Activated CD4-positive, alpha-beta T cell treated with anti-CD3 and anti-CD28 coated beads, Interleukin-2, amount 50 U/mL, for 24 hours (primary cell): ENCODE measurements at places on chromosomes 12 and 14.

DNA sequence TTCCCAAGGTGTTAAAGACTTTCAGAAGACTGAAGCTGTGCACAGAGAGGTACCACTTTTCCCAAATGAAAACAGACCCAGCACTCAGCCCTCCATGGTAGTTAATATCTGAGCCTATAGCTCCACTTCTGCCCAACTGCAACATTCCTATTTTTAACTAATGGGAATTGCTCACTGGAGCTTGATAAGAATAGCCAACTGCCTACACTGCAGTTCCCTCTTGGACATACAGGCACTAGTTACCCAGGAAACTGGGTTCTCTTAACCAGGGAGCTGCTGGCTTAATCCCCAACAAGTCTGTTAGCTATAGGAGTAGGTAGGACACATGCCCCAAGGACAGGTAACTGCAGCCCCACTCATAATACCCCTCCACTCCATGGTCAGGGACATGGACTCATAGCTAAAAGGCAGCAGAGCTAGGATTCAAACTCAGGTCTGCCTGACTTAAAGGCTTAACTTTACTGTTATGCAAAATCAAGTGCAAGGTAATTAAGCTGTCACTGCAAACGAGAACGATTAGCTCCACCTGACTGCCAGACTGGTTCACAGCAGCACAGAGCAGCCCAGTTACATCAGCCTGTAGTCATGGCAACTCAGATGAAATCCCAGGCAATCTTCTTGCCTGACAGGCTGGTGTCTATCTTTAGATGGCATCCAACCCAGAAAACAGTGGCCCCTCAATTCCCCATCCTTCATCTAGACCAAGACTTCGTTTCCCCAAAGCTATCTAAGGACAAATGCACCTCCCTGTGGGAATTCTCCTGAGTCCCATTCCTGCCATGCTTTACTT lies 77.1 kb upstream of the ACTN1 start:
- DNase-seq, result no peak

GRCh38 chr14:91158091-91158790 lies 44.4 kb downstream of the DGLUCY start:
- no peak for DNase-seq

GRCh38 chr12:48952691-48953090 lies 4.6 kb downstream of the ARF3 start:
- DNase-seq, result no peak

GRCh38 chr14:41799817-41800216 lies 193.1 kb downstream of the LRFN5 start:
- no peak for DNase-seq

- DNase-seq, result no peak
Observed at GRCh38 chr12:100959481-100959880, 164.9 kb downstream of the ANO4 start.

GRCh38 chr12:27899151-27899661 lies 73.3 kb downstream of the PTHLH start:
- no peak for DNase-seq

GRCh38 chr12:104478396-104479122 lies 21.8 kb downstream of the CHST11 start:
- DNase-seq, result no peak

GRCh38 chr12:15497671-15498292 lies 175.5 kb downstream of the PTPRO start:
- DNase-seq, result no peak

- peak; percentile 65 for DNase-seq
Observed at GRCh38 chr12:56258068-56258819, at the start of gene ANKRD52. ANKRD52 (minus strand) TSS chr12:56258384; CDS start chr12:56258269, 115 bp downstream.

GRCh38 chr12:14612250-14612649 lies 44.6 kb upstream of the PLBD1 start:
- no peak for DNase-seq

DNA sequence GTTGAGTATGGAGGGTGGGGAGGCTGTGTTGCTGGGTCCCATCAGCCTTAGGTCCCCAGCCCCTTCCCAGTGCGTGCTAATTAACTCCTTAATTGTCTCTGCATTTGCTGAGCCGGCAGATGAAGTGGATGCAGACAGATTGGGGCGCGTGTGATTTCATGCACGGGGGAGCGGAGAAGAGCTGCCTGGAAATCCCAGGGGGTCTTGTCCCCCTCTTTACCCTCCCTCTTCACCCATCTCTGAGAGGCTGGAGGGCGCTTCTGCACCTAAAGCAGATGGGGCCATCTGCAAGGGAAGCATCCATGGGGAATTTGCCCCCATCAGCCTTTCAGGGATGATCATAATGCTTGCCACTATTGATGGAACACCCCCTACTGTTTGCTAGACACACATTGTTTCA lies 4.4 kb upstream of the ASIC1 start:
- no peak for DNase-seq

GRCh38 chr14:67940486-67941455 lies 121.2 kb downstream of the RAD51B start:
- no peak for DNase-seq

DNA sequence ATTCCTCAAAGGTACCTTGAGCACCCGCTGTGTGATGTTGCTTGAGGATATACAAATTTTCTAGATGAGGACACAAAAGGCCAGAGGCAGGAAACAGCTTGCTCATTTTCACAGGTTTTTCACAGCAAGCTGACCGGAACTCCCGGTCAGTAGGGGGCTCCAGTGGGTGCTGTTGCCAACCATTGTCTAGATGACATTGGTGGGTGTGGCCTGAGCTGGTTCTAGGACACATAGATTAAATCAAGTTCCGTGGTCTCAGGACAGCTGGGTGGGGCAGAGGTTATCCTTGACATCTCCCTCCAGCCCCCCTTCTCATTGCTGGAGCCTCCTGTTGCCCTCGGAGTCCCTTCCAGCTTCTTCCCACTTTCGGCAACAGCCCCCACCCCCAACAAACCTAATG lies 153.6 kb upstream of the FKBP4 start:
- no peak for DNase-seq

GRCh38 chr14:76644855-76645518 lies 116.3 kb upstream of the VASH1 start:
- no peak for DNase-seq

- no peak for DNase-seq
Observed at GRCh38 chr14:75752907-75753594, 92.0 kb downstream of the TTLL5 start.

- DNase-seq, result no peak
Observed at GRCh38 chr12:97557116-97557515, 94.5 kb downstream of the RMST start.

DNA sequence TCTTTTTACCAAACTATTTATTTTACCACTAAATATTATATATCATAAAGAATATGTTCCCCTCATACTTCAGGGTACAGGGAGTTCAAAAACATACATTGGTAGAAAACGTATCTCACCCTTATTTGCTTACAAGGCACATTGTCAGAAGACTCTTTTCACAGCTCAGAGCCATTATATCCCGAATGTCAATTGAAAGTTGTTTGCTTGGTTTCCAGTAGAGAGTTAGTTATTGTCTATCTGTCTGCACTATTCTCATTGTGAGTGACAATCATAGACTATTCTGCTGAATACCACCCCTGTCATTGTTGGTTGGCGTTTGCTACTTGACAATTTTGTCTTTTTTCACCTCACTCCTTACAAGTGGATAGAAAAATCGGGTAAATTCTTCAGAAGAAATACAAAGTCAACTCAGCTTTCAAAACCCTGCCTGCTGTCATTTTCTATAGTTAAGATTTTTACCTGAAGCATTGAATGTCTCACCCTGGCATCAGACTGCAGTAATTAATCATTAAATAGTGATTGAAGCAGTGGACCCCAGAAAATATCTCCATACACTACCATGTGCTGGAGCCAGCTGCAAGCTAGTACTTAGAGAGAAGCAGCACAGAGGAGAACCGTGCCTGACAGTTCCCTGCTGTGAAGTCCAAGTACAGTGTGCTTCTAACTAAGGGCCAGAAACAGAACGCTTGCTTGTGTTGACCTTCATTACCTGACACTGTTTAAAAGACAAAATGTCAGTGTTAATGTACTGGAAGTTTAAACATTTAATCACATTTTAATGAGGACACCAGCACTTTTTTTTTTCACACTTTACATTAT lies 510.6 kb downstream of the RERGL start:
- DNase-seq, result no peak

- DNase-seq, result no peak
Observed at GRCh38 chr14:95500201-95500681, 16.2 kb downstream of the SYNE3 start.

DNA sequence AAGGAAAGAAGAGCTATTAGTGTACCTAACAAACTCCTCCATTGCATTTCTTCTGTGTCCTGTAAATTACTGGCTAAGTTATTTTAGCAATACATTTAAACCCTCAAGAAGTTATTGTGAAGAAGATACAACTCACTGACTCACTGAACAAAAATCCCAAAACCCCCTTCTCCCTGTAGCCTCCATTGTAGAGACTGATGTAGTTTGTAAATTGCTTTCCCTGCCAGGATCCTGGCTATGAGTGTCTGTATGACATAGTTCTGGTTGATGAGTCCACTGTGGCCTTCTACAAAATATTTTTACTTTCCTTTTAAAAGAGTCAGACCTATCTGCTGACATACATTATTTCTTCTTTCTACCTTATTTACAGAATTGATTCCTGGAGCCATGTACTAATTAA lies 155.6 kb downstream of the SLC6A15 start:
- no peak for DNase-seq

DNA sequence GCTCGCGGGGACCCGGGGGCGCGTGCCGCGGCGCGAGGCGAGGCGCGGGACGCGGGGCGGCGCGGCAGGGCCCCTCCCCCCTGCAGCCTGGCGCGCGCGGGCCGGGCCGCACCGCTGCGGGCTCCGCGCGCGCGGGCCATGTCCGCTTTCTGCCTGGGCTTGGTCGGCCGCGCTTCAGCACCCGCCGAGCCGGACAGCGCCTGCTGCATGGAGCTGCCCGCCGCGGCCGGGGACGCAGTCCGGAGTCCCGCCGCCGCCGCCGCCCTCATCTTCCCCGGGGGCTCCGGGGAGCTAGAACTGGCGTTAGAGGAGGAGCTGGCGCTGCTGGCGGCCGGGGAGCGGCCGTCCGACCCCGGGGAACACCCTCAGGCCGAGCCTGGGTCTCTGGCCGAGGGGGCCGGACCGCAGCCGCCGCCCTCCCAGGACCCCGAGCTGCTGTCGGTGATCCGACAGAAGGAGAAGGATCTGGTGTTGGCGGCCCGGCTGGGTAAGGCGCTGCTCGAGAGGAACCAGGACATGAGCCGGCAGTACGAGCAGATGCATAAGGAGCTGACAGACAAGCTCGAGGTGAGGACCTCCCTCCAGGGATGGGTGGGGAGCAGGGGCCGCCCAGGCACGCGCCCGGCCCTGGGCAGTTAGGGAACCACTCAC lies 820 bp downstream of the BICDL1 start:
- DNase-seq, result no peak

- no peak for DNase-seq
Observed at GRCh38 chr14:79540394-79540793, 670.9 kb downstream of the DIO2 start.

- no peak for DNase-seq
Observed at GRCh38 chr14:33127531-33127930, 188.9 kb downstream of the NPAS3 start.

DNA sequence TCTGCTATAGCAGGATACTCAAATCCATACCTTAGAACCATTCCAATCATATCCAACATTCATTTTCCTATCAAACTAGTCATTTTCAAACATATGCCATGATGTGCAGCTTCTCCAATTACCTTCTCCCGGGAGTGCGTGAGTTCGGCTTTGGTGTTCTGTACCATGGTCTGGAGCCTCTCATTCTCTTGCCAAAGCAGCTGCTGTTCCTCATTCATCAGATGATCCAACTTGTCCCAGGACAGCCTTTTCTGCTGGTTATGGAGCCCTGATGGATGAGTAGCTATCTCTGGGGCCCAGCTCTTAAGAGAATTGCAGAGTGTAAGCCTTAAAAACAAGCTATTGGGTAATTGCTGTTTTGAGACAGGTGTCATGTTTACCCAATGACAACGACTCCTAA lies 71.1 kb upstream of the SAV1 start:
- no peak for DNase-seq

- no peak for DNase-seq
Observed at GRCh38 chr12:64286521-64286920, 64.4 kb upstream of the KICS2 start.

DNA sequence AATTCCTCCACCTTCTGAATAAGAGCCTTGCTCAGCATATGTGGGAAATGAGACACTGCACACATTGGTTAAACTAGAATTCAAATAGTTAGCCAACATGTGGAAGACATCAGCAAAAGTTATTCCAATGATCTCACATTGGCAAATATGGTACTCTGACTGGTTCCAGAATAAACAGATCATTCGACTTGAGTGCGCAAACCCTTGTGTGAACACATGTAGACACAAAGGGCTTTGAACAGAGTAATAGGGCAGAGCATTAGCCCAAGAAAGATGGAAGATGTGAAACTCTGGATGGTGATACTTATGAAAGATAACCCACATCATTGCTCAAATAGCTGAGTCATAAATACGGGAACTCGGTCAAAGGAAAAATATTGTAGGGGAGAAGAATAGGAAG lies 1133.4 kb upstream of the SEL1L start:
- DNase-seq, result no peak

- no peak for DNase-seq
Observed at GRCh38 chr12:51415931-51416330, 8.7 kb upstream of the SLC4A8 start.

- no peak for DNase-seq
Observed at GRCh38 chr12:6548556-6548955, 7.3 kb downstream of the IFFO1 start.
